ENCODE measurements at places on chromosomes 6 and 20. TPM values are rescaled to one million over a fixed set of nuclear protein-coding genes. Genes with fewer than 3 reads are reported as not detected.

Gene SIGLEC1
- total RNA-seq = 13.1 TPM

Gene C6orf132
- total RNA-seq = 1.6 TPM

DNA sequence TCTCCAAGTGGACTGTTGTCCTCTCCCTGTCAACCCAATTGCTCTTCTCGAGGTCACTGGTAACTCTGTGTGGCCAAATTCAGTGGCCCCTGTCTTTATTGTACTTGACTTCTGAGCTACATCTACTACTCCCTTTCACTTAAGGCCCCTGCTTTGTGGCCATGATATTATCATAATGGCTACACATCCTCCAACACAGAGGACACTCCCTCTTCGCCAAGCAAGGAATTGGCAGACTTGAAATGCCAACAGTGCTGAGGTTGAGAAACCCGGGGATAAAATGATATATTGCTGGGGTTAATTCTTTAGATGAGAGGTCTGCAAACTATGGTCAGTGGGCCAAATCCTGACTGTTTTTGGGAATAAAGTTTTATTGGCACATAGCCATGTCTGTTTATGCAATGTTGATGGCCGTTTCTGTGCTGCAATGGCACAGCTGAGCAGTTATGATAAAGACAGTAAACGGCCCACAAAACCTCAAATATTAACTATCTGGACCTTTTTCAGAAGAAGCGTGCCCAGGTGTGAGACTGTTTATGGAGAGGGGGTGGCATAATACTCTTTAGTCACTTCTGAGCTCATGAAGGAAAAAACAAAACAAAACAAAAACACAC is 12.0 kb upstream of the MRPS10 start:
- no peak for DNase-seq

- no peak for DNase-seq
Measured at GRCh38 chr6:135346747-135347146, 150.8 kb downstream of the AHI1 start.

DNA sequence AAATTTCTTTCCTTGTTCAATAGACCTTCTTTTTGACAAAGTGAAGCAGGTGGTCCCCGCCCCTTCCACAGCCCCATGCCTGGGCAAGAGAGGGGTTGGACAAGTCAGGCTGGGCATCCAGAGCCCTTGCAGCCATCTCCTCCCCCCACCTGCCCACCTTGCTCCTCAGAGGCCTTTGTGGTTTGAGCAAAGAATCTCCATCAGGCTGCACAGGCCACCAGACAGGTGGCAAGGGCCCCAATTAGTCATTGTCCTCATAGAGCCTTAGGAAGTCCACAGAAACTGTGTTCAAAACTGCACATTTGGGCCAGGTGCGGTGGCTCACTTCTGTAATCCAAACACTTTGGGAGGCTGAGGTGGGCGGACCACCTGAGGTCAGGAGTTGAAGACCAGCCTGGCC is 1.5 kb upstream of the MAPK13 start:
- no peak for DNase-seq

DNA sequence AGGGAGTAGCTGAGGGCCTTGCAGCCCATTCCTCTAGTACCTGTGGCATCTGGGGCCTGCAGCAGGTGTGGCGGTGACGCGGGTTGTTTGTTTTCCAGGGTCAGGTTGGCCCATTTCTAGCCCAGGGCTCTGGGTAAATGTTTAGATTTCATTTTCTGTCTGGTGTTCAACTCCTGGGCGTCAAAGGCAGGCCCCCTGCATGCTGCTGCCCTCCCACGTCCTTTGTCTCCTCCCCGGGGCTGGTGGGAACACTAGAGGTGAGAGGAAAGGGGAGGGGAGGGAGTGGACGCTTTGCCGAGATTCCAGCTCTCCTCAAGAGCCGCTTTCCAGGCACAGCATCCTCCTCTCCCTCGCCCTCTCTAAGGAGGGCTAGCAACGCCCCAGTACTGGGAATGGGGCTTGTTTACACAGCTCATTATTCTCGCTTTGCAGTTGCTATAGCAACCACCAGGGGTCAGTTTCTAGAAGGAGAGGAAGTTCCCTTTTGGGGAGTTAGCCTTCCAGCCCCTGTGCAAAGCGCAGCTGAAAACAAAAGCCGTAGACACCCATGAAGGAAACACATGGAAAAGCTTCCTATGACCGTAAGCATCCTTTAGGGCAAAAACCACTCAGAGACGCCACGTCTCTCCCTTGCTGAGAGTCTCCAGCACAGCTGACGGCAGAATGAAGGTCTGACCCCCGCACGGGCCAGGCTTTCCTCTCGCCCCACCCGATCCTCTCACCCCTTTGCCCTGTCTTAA is 170.6 kb downstream of the LY86 start:
- no peak for DNase-seq

Measured in esophagus muscularis mucosa (tissue), 4 donors.